CD14-positive monocyte (primary cell): ENCODE measurements at places on chromosomes 7 and 10.

GRCh38 chr10:124160943-124161582 lies 67.7 kb upstream of the CHST15 start:
- no peak for DNase-seq

DNA sequence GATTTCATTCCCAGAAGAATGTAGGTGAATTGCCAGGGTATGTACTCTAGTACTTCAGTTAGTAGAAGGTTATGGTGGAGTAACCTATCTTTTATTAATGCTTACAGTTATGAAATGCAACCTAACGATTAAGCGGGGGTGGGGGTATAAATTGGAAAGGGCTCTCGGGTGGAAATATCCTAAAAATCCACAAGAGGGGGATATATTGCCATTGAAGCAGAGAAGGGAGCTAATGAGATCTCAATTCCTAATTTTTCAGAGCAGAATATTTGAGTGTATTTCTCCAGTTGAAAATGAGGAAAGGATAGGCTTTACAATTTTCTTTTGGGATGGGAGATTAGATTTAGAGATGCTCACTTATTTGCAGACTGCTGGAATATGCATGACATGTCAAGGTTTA lies 90.8 kb downstream of the DNAJB9 start:
- DNase-seq = no peak

DNA sequence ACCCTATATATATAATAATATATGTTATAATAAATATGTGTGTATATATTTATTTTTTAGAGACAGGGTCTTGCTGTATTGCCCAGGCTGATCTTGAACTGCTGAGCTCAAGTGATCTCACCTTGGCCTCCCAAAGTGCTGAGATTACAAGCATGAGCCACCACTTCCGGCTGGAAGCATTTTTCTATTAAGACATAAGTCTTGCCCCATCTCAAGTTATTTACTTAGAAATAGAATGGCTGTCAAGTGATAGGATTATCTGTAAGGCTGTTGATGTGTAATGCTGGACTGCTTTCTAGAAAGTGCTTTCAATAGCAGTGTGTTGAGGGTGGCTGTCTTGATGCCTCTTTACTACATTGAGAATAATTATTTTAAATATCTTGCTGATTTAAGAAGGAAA lies 65.2 kb downstream of the ZMYND11 start:
- DNase-seq = no peak

DNA sequence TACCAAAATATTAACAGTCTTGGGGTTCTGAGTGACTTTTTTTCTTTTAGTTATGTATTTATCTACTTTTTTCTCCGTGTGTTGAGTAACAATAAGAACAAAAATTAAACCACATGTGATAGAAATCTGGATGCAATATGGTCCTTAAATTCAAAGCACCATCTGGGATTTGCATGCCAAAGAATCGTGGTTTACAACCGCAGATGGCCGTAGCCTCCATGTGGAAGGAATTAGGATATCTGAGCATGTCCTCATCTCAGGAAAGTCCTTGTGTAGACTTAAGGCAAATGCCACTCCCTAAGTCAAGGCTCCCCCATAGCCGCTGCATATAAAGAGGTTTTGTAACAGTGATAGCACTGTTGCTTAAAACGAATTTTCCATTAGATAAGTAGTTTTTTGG lies 304.0 kb downstream of the ZEB1 start:
- no peak for DNase-seq

GRCh38 chr10:1733720-1734119 lies 3.6 kb downstream of the ADARB2 start:
- DNase-seq = no peak

DNA sequence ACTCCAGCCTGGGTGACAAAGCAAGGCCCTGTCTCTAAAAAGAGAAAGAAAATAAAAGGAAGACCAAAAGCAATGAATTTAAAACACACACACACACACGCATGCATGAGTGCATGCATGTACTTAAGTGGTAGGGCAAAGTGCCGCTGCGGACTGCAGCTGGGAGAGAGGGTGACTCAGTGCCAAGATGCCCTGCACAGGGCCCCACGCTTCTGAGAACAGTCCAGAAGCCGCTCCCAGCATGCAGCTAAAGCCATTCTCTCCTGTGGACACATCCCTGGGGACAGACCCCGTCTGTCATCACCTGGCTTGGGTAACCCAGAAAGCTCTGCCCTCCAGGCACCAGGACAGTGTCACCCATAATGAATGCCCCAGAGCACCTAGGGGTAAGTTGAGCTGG lies 61.0 kb upstream of the MYL10 start:
- DNase-seq = no peak
